Activated T-helper 1 cell treated with Interleukin-2 at 50 U/mL for 16 hours (primary cell): ENCODE measurements at places on chromosomes 1 and 21.

- no peak for DNase-seq
Observed at GRCh38 chr21:17708522-17709265, 96.0 kb upstream of the BTG3 start.

GRCh38 chr1:27525296-27526272, 35.6 kb upstream of the WASF2 start:
- DNase-seq: no peak

DNA sequence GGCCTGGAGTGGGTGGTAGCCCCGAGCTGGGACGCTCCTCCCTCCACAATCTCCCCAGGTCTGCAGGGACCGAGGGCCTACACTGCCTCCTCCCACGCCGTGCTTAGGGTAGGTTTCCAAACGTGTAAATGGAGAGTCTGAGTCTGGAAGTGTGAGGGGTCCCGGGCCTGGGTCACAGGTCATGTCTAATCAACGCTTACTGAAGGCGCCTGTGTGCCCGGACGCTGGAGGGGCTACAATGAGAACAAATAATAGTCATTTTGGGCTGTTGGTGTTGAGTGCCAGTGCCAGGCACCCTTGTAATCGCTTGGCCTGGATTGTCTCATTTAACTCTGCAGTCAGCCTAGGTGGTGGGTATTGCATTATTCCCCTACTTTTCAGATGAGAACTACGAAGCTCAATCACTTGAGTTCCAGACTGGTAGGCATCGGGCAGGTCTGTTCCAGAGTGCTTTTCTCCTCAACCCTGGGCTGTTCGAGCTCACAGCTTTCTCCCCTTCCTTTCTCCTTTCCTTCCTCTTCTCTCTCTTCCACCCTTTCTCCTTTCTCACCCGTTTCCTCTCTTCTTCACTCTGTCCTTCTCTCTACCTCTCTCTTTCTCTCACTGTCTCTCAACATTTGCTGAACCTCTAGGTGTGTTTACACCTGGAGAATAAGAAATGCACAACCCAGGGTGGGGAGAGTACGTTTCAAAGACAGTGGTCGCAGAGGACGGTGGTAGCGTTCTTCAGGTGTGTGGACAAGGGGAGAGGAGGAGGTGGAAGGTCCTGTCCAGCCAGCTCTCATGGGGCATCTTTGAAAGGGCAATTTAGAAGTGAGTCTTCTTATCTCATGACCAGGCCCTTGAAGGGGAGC, 883 bp downstream of the SLC66A1 start:
- DNase-seq: no peak

- DNase-seq: no peak
Observed at GRCh38 chr1:246705368-246705767, 18.8 kb upstream of the SCCPDH start.

DNA sequence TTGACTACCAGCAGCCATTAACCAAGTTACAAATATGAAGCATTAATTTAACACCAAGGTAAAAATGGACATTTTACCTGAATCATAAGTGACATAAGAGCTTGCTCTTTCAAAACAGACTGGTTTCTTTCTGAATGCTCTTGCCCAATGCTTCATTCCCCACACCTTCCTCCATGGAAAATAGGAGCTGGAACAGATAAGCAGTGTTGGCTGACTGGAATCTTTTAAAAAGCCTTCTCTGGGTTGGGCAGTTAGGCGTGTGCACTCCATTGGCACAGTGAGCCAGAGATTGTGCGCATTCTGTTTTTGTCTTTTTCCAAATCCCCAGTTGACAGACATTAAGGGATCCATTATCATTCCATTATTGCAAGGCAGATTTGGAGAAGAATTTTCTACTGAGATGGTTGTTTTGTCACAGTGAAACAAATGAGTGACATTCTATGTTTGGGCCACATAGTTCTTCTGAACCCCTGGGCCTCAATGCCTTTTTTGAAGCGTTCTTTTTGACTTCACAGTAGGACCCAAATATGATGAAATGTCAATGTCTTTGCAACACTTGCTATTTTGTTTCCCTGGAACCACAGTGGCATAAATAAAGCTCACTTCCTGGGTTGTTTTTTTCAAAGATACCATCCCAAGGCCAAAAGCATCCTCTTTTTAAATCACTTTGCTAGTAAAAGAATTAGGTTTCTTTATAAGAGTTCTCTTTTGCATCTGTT, 32.3 kb downstream of the LRRC8B start:
- no peak for DNase-seq

DNA sequence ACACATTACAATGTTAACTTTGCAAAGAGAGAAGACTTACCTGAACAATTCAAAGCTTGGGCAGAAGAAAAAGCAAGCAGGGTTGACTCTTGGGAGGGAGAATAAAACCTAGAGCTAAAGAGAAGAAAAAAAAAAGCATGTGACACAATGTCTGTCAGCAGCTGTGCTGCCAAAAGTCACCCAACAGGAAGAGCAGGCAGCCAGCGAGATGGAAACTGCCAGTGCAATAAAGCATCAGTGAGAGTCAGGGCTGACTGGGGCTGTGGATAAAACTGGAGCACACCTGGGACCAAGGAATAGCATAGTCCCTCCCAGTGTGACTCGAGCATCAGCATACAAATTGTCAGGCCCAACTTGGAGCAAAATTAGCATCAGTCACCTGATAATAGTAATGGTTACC, 65.0 kb upstream of the SLC22A15 start:
- no peak for DNase-seq

- no peak for DNase-seq
Observed at GRCh38 chr1:116709666-116710167, 42.2 kb upstream of the IGSF3 start.

- DNase-seq: no peak
Observed at GRCh38 chr1:170309389-170310013, 163.7 kb downstream of the NTMT2 start.

GRCh38 chr1:24536391-24536840, 19.5 kb upstream of the NCMAP start:
- DNase-seq: peak; percentile 50

GRCh38 chr1:170471398-170472053, 60.4 kb upstream of the GORAB start:
- DNase-seq: no peak

- no peak for DNase-seq
Observed at GRCh38 chr21:24658026-24658425, 949.3 kb downstream of the MRPL39 start.

DNA sequence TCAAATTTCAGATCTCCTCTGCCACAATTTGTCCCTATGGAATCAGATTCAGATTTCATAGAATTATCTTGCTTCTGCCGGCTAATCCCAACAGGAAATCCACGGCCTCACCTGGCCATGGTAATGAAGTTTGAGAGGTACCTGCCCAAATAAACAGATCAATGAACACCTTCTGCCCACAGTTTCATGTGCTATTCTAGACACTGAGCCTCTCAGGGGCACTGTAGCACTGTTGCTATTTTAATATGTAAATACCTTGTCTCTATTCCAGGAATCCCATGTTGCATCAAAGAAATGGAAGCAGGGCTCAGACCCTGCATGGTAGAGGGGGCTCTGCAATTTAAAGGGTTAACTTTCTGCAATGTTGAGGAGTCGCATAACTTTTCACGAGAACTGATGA, 593.1 kb downstream of the PTBP2 start:
- DNase-seq: no peak

DNA sequence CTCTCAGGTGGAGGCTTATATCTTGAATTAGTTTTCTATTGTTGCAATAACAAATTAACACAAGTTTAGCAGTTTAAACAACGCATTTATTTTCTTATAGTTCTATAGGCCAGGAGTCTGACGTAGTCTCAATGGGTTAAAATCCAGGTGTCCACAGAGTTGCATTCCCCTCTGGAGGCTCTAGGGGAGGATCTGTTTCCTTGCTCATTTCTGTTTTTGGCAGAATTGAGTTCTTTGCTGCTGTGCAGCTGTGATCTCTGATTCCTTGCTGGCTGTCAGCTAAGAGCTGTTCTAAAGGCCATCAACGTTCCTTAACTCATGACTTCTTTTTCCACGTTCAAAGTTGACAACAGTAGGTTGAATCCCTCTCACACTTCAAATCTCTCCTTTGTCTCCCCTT, 31.8 kb downstream of the S100A10 start:
- DNase-seq: no peak

DNA sequence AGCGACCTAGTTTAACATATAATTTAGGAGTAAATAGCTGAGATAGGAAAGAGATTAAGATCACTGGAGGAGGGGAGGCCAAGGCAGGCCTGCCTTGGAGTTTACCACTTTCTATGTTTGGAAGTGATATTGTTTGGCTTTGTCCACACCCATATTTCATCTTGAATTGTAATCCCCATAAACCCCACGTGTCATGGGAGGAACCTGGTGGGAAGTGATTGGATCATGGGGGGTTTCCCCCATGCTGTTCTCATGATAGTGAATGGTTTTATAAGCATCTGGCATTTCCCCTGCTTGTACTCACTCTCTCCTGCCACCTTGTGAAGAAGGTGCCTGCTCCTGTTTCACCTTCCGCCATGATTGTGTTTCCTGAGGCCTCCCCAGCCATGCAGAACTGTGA, 58.3 kb upstream of the ARTN start:
- no peak for DNase-seq

DNA sequence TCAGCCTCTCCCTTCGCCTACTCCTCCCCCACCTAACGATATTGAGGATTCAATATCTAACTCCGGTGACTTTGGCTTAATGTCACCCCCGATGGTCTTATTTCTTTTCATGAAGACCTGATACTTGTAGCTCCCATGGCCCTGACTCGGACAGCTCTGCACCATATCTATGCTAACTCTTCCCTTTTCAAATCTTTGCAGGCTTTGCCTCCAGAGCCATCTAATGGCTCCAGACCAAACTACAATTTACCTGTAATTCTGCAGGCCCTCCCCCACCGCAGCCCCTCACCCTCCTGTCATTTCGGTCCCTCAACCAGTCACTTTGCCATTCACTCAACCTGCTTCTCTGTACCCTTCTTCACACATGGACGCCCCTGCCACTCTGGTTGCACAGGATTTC, 7.9 kb upstream of the GSTM5 start:
- no peak for DNase-seq

DNA sequence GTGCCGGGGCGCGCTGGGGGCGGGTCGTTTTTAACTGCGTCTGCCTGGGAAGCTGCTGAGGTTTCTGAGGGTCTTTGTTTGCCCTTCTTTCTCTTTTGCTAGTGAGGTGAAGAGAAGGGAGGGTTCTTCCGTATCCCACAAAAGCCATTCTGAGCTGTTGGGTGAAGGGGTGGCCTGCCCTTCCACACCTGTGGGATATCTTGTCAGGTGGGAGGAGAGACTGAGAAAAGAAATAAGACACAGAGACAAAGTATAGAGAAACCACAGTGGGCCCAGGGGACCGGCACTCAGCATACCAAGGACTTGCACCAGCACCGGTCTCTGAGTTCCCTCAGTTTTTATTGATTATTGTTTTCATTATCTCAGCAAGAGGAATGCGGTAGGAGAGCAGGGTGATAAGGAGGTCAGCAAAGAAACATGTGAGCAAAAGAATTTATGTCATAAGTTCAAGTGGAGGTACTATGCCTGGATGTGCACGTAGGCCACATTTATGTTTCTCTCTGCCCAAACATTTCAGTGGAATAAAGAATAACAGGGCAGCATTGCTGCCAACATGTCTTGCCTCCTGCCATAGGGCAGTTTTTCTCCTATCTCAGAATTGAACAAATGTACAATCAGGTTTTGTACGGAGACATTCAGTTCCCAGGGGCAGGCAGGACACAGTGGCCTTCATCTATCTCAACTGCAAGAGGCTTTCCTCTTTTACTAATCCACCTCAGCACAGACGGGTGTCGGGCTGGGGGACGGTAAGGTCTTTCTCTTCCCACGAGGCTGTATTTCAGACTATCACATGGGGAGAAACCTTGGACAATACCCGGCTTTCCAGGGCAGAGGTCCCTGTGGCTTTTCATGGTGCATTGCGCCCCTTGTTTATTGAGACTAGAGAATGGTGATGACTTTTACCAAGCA, 972 bp downstream of the PGBD2 start:
- no peak for DNase-seq

GRCh38 chr1:230793463-230793745, 46.2 kb downstream of the CAPN9 start:
- DNase-seq: no peak

DNA sequence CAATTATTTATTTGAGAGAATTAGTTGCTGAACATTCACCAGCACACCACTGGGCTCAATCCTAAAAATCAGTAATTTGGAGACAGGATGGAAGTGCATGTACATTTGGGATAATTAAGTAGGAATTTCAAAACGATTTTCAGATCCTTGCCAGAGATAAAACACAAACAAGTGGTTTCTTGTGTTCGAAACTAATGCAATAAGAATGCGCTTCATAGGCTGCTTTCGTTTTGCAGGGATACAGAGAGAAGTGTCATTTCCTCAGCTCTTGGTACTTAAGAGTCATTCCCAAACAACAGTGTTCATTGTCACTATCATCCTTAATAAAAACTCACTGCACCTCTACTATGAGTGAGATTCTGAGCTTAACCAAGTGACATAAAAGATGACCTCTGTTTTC, 20.6 kb upstream of the USP24 start:
- DNase-seq: no peak

DNA sequence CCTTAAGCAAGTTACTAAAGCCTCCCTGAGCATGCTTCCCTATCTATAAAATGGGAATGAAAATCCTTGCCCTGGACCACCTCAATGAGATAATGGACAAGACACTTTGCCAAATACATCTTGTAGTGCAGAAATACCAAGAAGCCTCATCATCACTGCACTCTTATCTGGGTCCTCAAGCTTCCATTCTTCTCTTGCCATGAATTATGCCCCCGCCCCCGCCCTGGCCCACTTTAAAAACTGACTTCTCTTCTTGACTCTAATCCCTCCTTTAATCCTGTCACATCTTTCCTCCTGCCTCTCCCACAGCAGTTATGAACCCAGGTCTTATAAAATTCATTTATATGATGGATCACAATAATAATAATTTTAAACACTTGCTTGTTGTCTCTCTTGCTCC, 14.8 kb downstream of the ARHGEF11 start:
- no peak for DNase-seq

GRCh38 chr1:119462964-119463363, 44.0 kb upstream of the HSD3B1 start:
- no peak for DNase-seq

- no peak for DNase-seq
Observed at GRCh38 chr1:219121679-219122078, 52.0 kb upstream of the LYPLAL1 start.

- DNase-seq: no peak
Observed at GRCh38 chr1:209643285-209644020, 8.8 kb downstream of the LAMB3 start.

DNA sequence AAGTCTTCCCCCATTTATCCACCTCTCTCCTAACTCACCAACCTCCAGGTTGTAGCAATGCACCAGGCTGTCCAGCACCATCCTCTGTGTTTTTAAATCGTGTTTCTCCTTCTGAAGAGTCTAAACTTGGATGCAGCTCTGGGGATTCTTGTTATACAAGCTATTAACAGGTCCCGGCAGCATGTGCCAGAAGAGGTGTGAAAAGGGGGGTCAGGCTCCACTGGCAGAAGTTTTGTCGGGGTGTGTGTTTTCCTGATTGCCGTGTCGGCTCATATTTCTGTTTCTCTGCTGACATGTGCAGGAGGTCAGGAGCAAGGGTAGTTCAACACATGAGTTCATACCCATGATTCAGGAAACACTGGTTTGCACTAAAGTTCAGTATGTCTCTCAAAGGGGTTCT, 658.6 kb upstream of the CAMK1G start:
- no peak for DNase-seq
